ENCODE measurements at places on chromosomes 3 and 15.
A peak's percentile ranks its signal among the peaks of the same experiment; 100 is the strongest.

GRCh38 chr15:98039596-98039995 lies 79.1 kb downstream of the ARRDC4 start:
- DNase-seq, result no peak

- DNase-seq, result peak; percentile 79
Observed at GRCh38 chr3:136075218-136075808, 109.8 kb downstream of the PPP2R3A start.

DNA sequence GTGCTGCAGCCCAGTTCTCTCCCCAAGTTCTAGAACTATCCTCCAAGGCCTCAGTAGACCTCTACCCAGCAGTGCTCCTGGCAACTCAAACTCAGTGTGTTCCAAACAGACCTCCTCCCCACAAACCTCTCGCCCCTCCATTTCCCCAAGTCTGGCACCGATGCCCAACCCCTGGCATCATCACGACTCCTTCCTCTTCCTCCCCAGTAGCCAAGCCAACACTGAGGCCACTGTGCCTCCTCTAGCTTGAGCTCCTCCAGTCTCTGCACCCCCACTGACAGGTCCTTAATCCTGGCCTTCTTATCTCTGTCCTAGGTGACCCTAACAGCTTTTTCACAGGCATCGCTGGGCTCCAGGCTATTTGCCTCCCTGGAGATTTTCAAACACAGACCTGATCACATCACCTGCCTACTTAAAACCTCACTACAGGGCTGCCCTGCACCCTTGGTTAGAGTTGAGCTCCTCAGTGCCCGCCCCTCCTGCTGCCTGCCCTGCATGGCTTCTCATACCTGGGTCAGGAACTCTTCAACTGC lies 6.8 kb downstream of the ARPIN start:
- no peak for DNase-seq

DNA sequence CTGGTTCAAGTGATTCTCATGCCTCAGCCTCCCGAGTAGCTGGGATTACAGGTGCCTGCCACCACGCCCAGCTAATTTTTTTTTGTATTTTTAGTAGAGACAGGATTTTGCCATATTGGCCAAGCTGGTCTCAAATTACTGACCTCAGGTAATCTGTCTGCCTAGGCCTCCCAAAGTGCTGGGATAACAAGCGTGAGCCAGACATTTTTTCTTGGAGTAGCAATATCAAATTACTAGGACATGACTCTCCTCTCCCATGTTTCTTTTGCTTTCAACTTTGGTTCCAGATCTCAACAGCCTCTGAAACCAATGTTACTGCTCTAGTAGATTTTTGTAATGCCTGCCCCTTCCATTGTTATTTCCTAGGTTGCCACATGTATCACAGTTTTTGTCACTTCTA lies 462.0 kb downstream of the GBE1 start:
- no peak for DNase-seq

- no peak for DNase-seq
Observed at GRCh38 chr15:23538648-23539047, 26.8 kb upstream of the MKRN3 start.

DNA sequence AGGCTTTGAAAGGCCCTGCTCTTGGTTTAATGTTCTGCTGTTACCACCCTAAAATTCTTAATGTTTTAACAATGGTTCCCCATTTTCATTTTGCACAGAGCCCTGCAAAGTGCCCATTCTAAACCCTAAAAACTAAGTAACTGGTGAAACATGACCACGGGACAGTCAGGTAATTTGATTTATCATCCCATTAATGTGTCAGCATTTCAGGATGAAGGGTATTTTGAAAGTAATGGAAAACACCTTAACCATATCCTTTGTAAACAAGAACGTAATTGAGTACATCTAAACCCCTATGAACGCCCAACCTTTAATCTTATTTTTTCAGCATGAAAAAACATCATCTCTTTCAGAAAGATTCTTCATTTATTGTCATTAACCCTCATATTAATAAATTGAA lies 164.9 kb upstream of the IL12A start:
- no peak for DNase-seq

GRCh38 chr3:179450261-179450701 lies 989 bp downstream of the GNB4 start:
- no peak for DNase-seq

GRCh38 chr3:131393868-131394267 lies 12.3 kb downstream of the NUDT16 start:
- no peak for DNase-seq

DNA sequence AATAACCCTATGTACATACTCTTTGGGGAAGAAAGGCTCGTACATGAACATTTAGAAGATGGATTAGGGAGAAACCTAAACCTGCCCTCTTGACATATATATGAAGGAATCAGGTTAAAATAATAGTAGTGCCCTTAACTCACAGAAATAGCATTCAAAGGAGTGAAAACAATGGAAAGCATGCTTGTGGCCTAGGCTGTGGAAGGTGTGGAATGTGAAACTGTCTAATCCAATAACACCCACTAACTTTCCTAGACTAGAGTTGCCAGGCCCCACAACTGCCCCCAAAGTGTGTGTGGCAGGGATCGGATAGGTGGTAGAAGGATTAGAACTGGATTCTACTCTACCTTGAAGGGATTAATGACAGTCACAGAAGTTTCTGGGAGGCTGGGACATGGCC lies 317.4 kb upstream of the LRRFIP2 start:
- DNase-seq, result peak; percentile 20

DNA sequence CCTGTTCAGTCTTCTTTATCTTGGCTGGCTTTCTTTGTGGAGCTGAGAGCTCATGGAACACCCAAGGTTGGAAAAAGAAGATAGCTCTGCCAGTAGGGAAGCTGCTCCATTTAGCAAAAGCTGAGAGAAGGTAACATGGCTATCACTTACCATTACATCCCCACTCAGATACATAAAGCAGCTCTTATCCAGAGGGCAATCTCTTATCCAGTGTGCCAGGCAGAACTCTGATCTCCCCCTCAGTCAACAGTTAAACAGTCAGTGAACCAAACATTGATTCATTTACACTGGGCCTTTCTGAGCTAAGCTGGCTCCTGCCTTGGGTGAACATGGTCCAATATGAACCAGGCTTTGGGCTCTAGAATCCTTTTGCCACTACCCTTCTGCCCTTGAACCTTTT lies 624.2 kb downstream of the NTRK3 start:
- DNase-seq, result no peak

DNA sequence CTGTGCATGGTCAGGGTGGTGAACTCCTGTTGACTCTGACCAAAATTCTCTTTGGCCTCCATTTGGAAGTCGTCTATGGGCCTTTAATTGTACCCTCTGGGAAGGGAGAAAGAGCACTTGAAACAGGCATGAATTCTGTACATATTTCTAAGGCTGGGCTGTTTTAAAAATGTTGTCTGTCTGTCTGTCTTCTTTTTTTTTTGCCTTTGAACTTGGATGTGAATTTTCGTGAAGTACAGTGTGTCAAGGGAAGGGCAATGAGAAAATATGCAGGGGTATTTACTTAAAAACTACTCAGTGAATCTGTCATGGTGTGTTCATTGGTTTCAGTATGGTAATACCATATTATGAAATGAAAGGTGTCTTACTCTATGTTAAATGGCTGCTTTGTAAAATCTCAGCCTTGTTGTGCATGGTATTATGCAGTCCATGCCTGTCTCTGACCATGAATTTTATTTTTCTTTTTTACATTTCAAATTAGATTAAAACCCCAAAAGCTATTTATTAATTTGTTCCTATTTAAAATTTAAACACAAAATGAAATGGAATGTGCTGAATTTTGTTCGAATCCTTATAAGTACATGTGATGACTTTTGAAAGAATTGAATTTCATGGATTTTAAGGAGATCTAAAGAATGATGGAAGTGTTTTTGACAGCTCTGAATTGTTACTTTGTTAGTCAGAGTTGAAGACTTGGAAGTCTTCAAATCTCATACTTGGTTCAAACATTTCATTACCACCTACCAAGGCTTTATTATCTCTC lies 51.1 kb downstream of the RARB start:
- DNase-seq, result no peak

DNA sequence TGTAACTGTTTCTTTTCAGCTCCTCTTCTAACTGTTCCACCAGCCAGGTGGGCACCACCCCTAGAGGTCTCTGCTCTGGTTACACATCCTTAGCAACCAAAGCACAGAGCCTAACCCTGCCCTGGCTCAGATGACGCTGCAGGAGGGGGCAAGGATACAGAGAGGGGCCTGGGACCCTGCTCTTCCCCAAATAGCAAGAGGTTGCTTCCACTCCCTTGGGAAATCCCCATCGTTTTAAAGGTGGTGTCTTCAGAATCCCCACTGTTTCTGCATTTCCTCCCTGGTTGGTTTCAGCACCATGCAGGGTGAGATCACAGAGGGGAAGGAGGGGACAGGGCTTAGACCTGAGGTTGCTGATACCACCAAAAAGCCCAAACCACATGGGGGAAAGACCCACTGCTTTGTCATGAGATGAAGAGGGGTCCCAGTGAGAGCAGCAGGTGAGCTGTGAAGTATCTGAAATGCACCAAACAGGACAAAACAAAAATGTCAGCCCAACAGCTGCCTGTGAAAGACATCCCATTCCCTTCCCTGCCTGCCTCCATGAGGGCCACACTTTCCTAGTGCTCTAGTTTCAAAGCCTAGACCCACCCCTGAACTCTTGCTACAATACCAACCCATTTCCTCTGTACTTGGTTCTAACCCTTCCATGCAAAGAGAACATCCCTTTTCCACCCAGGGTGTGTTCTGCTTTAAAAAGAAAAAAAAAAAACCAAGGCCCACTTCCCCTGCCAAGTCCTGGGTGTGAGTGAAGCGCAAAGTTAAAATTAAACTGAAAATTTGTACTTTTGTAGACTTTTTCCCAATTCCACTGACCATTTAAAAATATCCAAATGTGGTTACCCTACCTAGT lies 29.0 kb downstream of the ANP32A start:
- no peak for DNase-seq

DNA sequence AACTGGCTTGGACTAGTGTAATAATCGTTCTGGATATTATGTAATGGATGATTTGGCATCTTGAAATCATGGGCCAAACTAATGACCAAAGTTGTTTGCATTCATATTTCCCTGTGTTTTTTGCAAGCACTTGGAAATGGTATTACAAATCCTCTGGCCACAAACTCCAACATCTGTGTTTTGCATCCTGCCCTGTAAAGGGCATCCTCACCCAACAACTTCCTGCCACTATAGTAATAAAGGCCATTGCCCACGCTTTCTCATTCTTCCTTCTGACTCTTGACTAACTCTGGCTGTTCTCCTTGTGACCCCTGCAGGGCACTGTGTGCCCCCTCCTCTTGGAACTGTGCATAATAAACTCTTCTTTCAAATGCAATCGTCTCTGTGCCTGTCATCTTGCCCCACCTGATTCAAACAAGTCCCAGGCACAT lies 25.4 kb upstream of the PSMD6 start:
- peak; percentile 31 for DNase-seq

GRCh38 chr3:136645915-136646314 lies 106.3 kb downstream of the STAG1 start:
- DNase-seq, result no peak

GRCh38 chr3:188209740-188210139 lies 55.8 kb downstream of the LPP start:
- DNase-seq, result no peak

GRCh38 chr3:17949101-17949500 lies 206.7 kb upstream of the TBC1D5 start:
- no peak for DNase-seq

DNA sequence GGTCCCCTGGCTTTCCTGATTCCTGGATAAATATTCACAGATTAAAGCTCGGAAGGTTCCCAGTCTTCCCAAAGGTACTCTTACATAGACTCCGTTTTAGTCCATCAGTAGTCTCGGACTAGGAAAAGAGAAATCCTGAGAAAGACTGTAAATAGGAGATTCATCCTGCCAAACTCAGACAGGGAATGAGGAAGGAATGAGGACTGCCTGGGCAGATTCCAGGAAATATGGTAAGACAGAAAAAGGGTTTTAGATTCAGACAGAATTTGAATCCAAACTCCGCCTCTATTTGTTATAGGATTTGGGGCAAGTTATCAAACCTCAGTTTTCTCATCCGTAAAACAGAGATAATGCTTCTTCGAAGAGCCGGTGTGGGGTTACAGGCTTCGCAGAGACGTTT lies 77.8 kb upstream of the VGLL4 start:
- no peak for DNase-seq

GRCh38 chr3:74664606-74665005 lies 50.1 kb upstream of the CNTN3 start:
- no peak for DNase-seq

DNA sequence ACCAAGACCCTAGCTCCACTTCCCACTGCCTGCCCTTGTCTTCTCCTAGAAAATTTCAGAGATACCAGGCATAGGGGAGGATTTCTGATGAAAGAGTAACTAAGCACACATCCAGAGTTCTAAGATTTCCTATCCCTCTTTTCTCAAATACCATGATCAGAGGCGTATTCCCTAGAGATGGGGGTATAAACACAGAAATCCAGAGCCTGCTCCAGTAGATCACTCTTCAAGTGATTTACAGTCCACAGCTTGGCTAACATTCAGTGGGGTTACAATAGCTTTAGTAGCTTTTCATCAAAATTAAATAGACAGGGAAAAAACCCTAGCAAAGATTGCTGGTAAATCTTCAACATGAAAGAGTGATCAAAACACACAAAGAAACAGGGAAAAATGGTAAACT lies 800.7 kb upstream of the GRM7 start:
- no peak for DNase-seq

DNA sequence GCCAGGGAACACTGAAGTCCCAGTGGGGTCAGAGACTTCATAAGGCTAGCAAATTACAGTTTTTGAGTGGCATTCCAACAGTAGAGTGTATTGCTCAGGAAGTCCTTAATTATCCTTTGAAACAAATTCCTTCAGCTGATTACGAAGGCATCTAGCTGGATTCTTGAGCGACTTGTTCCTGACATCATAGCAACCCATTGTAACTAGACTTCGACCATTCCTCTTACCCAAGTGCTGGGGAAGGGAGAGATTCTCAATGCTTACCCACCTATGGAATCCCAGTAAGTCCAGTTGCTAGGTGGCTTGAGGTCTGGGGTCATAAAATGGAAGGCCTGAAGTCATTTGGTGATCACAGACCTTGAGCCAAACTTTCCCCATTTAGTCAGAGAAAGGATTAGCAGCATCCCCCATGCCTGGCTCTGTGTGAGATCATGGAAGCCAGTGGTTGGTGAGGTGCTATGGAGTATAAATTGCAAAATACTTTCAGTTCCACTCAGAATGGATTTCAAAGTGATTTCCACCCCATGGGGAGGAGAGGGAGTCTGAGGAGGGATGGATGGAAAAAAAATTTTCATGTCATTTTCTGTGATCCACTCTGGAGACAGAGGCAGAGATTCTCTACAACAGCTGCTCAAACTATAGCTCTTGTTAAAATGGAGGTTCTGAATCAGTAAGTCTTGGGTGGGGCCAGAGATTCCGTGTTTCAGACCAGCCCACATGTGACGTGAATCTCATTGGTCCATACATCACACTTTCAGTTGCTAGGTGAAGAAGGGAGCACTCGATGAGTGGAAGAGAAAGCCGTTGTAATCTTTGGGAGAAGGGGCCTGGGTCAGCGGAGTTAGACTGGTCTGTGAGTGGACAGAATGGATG lies 45.7 kb downstream of the CD86 start:
- no peak for DNase-seq
